ENCODE measurements at places on chromosomes 5 and 9.

- DNase-seq, result no peak
Measured at GRCh38 chr5:164353155-164353554, 847.7 kb downstream of the MAT2B start.

DNA sequence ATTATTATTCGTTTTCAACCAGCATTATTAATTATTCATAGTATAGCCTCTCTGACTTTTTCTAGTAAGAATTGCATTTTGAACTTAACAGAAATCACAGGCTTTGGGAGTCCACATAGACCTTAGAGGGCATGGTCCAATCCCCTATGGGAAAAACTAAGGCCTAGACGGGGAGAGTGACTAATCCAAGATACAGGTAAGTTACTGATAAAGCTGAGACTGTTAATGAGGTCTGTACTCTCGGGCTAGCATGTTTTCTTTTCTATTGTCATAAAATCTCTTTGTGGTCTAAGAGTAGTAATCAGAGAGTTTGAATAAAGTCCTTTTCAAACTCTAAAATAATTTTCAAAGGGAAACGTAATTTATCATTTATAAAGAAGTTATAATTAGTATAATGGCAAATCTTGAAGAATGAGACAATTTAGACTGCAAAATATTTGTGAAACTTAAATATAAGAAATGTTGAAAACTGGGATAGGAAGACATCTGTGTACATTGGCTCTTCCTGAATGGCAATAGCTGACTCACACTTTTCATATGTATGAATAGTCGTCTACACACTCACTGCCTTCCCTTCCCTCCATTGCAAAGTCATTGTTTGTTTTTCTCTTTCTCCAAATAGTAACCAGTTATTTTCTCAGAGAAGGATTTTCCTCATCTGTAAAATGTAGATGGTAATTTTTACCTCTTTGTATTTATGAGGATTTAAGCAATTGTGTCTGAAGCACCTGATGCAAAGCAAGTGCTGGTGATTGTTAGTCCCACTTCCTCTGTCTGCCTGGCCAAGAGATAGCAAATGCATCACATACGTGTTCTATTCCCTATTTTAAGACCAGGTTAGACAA is 207.9 kb upstream of the CD180 start:
- DNase-seq, result no peak

DNA sequence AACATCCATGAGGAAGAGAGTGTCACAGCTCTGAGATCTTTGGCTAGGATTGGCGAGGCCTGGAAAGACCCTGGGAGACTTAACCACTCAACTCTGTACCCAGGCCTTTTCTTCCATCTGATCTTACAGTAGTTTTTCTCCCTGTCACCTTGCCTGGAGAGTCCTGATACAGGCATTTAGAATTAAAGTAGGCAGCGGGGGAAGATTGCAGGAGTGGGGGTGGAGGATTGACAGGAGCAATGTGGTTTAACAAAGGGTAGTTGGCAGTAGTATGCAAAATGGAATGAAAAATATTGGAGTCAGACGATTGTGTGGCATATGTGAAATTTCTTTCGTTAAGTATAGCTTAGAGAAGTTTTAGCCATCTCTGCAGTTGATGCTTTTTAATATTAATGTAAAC is 16.9 kb downstream of the TMEFF1 start:
- DNase-seq, result no peak

- DNase-seq, result no peak
Measured at GRCh38 chr9:126117158-126117425, 209.5 kb upstream of the MVB12B start.

DNA sequence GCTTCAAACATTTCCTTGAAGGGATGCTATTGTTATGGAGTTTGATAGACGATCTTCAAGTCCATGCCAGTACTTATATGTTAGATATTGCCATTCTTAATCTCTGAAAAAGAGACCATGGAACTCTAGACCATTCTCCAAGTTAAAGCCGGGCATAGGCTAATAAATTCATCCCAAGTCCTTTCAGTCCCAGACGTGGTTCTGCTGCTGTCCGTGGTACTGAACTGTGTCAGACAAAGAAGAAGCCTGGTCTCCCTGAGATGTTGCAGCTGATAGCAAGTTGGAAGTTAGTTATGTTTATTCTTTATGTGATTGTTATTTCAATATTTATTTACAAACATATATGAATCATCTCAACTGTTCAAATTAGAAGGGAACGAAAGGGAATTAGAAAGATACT is 158.7 kb downstream of the NMUR2 start:
- no peak for DNase-seq

DNA sequence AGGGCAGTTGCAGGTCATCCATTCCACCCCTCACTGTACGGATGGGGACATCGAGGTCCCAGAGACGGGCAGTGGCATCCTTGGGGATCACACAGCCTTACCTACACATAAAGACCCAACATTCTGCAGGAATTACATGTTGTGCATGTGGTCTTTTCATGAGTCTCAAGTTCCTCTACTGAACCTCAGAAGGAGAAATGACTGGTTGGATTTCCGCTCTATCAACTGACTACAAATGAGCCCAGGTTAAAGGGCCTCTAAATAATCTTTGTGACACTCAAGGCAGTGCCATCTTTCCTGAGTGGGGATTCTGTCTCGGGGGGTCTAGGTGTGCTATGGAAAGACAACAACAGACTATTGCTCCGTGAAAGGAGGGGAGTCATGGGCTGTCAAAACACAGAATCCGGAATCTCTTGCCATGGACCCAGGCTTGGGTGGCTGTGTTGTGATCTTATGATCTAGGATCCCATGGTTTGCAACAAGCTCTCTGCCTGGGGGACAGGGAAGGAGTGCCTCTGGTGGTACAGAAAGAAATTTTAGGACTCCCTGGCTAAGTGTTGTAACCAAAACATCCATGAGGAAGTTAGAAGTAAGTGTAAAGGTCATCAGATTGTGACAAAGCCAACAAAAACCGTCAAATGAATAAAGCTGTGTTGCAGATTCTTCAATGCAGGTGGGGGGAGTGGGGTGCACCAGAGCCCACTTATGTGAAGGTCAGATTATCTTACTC is 1.9 kb upstream of the SLC31A2 start:
- DNase-seq, result no peak

DNA sequence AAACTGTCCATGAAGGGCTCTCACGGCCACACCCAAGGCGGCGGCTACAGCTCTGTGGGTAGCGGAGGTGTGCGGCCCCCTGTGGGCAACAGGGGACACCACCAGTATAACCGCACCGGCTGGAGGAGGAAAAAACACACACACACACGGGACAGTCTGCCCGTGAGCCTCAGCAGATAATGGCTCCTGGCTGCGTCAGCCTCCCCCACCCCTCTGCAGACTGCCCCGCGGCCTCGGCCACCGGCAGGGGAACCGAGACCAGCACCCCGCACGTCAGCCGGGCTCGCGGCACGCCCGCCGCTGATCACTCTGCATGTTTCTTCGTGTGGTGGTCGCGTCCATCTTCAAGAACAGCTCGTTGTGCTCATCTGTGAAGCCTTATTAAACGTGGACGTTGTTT is 41.5 kb downstream of the TENT4A start:
- no peak for DNase-seq

DNA sequence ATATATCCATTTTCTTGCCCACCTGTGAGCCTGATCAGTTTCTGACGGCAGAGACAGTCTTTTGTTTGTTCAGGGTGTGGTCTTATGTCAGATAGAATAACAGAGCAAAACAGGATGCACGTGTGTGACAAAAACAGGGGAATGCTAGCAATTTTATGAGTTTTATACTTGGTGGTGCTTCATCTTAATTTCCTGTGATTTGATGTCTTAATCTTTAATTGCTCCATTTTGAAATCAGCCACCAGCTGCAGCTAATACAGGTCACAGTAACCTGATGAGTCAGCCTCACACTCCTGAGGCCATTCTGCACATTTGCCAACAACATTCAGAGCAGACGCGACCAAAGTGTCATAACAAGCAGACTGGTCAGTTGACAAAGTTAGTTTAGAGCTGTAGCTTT is 42.3 kb upstream of the JMY start:
- no peak for DNase-seq

DNA sequence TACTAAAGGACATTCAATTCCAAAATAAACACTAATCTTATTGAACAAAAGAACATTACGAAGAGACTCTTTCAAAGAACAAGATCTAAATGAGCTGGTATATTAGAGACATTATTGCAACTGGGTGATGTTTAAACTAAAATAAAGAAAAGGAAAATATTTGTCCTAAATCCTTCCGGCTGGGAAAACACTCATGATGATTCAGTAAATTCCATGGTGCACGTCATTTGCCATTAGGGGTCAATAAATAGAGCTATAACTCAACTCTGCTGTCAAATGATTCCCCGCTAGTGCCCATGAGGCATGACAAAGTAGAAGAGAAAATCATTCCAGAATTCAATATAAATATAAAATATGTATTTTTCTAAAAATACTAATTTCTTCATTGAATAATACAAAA is 565.5 kb upstream of the TUSC1 start:
- DNase-seq, result no peak
